ENCODE measurements at places on chromosomes 6 and 20.

DNA sequence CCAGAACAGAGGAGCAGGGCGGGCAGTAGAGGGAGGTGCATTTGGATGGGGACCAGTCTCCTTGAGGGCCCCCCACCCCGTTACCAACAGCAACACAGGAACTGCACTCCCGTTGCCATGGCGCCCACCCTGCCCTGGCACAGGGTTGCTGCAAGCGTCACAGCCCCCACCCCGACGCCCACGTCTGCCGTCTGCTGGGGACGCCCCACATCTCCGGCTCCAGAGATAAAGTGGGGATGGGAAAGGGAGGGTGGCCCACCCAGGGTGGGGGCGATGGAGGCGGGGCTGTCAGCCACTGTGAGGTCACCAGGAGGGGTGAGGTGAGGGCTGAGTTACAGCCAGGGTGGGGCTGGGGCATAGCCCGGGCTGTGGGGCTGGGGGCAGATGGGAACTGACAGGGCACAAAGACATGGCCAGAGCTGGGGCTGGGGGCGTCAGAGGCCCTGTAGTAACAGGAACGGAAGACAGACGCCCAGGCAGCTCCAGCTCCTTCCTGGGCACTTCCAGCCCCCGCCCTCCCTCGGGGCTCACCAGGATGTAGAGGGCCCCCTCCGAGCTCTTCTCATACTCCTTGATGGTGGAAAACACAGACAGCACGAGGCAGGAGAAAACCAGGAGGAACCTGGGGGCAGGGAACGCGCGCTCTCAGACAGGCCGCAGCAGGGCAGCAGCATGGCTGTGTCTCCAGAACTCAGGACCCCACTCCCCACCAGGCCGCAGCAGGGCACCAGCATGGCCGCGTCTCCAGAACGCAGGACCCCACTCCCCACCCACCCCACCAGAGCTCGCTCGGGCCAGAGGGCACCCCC is 26.0 kb downstream of the KCNQ2 start:
- DNase-seq: no peak

DNA sequence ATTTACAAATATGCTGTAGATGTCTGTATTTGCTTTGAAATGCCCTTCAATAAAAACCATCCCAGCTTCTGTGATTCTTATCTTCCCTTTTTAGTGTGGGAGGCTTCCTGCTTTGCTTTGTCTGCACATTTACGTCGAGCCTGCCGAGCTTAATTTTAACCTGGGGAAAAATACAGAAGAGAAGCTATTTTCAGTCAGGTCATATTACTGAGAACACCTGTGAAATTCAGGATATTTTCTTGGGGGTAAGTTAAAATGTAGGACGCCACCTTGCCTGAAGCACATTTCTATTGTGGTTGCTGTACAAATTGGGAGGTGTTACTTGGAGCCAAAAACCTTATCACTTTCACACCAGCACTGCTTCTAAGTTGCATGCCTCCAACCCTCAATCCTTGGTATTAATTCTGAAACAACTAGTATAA is 43.6 kb upstream of the FUCA2 start:
- DNase-seq: no peak

DNA sequence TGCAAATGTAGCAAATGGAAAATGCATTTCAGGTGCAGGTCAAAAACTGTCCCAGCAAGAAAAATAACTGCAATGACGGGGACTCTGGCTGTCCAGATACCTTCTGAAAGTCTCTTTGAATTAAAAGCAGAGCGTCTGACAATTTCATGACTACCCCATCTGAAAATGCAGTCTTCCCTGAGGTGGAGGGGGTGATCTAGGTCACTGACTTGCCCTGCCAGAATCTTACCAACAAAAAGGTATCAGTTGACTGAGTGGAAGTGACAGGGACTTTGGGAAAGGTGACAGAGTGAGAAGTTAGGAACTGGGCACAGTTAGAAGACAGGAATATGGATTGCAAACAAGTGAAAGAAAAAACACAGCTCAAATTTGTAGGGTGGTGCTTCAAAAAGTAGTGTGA is 402.2 kb downstream of the DHX35 start:
- no peak for DNase-seq

- DNase-seq: no peak
Measured at GRCh38 chr20:50306478-50307423, 116.1 kb downstream of the CEBPB start.

DNA sequence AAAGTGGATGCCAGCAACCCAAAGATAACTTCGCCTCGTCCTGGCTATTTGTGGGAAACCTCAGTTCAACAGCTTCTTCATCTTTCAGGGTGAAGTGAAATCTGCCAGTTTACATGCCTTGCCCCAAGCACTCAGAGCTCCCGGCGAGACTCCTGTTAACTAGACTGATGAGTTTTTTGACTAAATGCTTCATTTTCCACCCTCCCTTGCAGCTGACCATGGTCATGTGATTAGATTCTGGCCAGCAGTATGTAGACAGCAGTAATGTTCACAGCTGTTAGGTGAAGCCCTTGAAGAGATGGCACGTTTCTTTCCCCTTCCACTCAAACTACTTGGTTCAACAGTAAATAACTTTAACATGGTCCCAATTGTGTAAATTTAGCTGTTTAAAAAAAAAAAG is 718.8 kb upstream of the FLRT3 start:
- no peak for DNase-seq

DNA sequence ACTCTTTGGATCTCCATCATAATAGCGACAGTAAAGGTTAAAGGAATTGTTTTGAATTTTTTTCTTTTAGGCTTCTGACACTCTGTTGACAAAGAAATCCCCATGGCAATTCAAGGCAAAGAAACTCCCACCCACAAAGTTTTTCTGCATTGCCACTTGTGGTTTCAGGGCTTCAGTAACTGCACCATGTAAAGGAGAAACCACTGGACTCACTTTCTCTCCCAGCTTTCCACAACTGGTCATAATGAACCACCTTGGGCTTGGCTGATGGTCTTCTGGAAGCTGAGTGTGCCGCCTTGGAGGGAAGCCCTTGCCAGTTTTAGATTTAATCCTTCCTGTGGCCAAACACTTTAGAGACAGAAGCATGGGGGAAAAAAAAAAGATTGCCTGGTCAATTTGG is 163.1 kb downstream of the ISM1 start:
- no peak for DNase-seq

GRCh38 chr6:127092466-127092865 is 26.0 kb upstream of the RSPO3 start:
- DNase-seq: no peak

DNA sequence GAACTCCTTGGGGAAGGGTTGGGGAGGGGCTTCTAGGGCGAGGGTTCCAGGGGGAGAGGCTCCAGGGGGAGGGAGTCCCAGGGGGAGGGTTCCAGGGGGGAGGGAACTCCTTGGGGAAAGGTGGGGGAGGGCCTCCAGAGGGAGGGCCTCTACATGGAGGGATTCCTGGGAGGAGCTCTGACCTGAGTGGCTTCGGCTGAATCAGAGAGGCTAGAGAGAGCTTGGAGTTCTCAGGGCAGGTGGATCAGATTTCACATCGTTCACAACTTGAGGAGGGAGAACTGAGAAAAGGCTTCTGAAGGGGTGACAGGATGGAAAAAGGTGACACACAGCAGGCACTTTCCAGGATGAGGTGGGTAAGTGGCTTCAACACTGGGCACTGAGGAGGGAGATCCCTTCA is 49.1 kb downstream of the DAAM2 start:
- no peak for DNase-seq

Measured in cortex of kidney (tissue), 1 donor.